ENCODE measurements at places on chromosomes 1 and 21.
A peak's percentile ranks its signal among the peaks of the same experiment; 100 is the strongest.

- DNase-seq = no peak
Observed at GRCh38 chr1:59752556-59753414, 62.0 kb upstream of the HOOK1 start.

DNA sequence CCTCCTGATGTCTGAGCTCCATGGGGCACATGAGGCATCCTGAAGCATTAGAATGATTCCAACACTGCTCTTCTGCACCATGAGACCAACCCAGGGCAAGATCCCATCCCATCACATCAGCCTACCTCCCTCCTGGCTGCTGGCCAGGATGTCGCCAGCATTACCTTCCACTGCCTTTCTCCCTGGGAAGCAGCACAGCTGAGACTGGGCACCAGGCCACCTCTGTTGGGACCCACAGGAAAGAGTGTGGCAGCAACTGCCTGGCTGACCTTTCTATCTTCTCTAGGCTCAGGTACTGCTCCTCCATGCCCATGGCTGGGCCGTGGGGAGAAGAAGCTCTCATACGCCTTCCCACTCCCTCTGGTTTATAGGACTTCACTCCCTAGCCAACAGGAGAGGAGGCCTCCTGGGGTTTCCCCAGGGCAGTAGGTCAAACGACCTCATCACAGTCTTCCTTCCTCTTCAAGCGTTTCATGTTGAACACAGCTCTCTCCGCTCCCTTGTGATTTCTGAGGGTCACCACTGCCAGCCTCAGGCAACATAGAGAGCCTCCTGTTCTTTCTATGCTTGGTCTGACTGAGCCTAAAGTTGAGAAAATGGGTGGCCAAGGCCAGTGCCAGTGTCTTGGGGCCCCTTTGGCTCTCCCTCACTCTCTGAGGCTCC is 11.1 kb upstream of the RASSF5 start:
- peak; percentile 43 for DNase-seq

DNA sequence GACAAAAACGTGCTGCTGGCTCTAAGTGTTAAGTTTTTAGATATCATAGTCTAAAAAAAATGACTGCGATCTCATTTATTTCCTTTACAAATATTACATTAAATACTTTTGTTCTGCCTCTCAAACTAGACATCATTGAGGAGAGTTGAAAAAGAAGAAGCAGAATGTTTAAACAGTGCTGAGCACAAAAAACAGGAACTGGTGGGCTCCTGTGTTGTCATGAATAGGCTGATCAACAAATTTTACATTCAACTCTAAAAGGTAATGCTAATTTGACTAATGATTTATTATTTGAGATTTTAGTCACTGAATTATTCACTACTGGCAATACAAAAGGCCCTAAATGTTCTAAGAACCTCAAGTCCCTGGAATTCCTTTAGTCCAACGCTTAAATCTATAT is 66.1 kb downstream of the GPATCH2 start:
- no peak for DNase-seq

GRCh38 chr1:68225781-68226180 is 6.5 kb downstream of the WLS start:
- no peak for DNase-seq

GRCh38 chr1:17539477-17540254 is at the start of gene ARHGEF10L:
Gene ARHGEF10L (plus strand): TSS chr1:17539698. CDS start chr1:17580596, 40,898 bp downstream.
- DNase-seq = peak; percentile 49

DNA sequence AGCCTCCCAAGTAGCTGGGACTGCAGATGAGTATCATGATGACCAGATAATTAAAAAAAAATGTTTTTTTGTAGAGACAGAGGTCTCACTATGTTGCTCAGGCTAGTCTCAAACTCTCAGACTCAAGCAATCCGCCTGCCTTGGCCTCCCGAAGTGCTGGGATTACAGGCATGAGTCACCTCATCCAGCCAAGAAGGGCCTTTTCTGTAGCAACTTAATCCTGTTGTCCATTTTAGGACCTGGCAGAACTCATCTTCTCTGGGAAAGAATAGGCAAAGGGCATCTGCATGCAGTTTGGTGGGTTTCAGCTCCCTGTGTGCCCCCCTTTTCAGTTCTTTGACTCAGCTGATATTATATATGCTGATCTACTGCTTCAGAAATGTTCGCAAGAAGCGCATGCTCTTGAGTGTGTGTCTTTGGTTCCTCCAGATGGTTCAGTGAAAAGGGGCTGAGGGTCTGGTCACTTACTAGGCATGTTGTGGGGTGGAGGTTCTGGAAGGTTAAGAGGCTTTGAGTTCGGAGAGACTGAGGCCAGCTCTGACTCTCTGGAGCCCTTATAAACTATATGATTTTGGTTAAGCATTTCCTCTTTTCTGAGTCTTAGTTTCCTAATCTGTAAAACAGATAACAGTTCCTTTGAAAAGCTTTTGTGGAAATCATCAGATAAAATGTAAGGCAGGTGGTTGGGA is 19.4 kb upstream of the SRSF4 start:
- DNase-seq = no peak

- DNase-seq = peak; percentile 40
Observed at GRCh38 chr1:25103164-25103795, 129.0 kb downstream of the SYF2 start.

GRCh38 chr1:38577385-38577784 is 282.2 kb downstream of the RRAGC start:
- DNase-seq = no peak

DNA sequence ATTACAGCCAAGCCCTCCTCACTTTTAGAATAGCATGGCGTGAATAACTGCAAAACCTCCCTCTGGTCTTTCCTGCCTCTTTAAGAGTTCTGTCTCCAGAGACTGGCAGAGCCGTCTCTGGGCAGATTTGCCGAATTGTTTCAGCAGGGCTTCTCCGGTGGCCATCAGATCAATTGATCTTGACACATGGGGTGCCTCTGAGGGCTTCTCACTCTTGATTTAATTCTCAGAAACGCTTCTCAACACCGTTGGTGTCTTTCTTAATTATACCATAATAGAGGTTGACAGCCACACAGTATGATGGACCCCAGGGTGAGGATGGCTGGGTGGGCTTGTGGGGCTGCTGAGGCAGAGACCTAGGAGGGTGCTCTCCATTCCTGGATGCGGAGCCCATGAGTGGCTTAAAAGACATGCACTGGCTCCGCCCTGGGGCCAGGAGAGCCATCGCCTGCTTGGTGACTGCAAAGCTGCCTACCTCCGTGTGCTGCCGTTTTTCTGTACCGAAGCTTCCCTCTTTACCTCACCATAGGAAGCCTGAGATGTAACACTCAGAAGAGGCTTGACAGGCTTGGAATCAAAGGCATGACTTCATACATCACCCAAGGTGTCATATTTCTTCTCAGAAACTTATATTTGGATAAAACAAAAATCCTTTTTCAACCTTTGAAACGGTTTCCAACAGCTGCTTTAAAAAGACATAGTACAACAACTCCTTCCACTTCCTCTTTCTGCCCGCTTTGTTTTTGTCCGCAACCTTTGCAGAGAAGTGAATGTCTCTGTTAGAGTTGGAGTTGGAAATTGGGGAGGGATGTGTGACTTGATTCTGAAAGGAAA is 82.9 kb downstream of the GALNT2 start:
- DNase-seq = peak; percentile 63

DNA sequence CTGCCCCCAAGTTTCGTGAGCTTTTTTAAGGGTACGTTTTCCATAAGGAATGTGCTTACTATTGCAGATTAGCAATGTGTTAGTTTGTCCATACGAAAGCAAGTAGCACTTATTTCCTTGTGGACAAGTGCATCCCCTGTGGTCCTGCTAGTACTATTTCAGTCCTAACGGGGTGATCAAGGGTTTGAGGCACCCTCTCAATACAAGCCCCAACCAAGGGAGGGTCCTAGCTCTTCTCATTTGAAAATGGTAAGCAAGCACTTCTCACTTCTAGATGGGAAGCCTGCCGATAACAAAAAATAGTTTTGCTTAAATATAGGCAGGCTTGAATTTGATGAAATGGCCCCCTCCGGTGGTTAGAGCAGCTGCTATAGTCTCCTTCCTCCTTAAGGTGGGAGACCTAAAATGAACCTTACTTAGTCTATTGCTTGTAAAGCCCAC is 64.0 kb upstream of the HMCN1 start:
- DNase-seq = peak; percentile 17

DNA sequence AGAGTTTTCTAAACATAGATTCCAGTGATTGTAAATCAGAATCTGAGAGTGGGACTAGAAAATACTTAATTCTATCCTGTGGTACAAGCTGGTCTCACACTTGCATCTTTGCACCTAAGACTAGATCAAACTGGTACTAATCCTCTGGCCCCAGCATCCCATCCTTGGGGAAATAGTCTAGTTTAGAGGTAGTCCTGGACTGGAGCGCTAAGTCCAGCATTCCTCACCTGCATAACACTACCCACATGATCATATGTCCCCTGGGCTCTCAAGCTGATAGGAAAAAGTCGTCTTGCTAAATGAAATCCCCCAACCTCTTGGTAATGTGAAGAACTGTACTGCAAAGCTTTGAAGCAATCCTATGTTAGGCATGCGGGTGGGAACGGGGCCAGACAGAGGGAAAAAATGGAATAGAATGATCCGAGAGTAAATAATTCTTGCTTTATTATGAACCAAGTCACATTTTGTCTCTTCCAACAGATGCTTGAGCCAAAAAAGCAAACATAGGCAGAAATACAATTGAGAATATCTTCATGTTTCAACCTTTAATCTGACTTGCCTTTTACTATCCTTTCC is 4.8 kb downstream of the COX20 start:
- no peak for DNase-seq

DNA sequence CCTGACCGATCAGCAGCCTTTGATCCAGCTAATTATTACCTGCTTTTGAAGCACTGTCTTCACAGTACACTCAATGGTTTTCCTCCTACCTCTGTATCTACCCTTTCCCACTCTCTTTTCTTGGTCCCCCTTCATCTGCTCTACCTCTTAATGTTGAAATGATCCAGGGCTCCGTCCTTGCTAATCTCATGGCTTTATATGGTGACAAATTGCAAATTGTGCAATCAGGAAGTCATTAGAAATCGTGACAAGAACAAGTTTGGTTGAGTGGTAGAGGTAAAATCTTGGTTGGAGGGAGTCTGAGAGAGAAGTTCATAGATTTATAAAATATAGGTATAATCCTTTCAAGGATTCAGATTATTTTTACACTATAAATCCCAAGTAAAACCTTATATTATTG is 9.6 kb upstream of the CYB5R1 start:
- DNase-seq = no peak

DNA sequence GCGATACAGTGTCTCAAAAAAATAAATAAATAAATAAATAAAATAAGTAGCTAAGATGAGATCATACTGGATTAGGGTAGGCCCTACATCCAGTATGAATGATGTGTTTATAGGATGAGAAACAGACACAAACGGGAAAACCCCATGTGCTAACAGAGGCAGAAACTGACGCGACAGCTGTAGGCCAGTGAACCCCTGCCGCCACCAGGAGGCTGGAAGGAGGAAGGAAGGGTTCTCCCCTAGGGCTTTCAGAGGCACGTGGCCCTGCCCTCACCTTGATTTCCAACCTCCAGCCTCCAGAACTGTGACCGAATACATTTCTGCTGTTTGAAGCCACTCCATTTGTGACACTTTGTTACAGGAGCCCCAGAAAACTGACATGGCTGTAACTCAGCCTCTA is 38.5 kb downstream of the CHD5 start:
- DNase-seq = peak; percentile 84

GRCh38 chr1:147545133-147545532 is 3.8 kb downstream of the BCL9 start:
- peak; percentile 94 for DNase-seq

Measured in RPMI8226 (cell line).